Activated naive CD8-positive, alpha-beta T cell treated with anti-CD3 and anti-CD28 coated beads, Interleukin-2, amount 50 U/mL, for 24 hours (primary cell): ENCODE measurements at places on chromosomes 2 and 18.

- no peak for DNase-seq
Measured at GRCh38 chr2:152297715-152298114, 37.3 kb upstream of the FMNL2 start.

DNA sequence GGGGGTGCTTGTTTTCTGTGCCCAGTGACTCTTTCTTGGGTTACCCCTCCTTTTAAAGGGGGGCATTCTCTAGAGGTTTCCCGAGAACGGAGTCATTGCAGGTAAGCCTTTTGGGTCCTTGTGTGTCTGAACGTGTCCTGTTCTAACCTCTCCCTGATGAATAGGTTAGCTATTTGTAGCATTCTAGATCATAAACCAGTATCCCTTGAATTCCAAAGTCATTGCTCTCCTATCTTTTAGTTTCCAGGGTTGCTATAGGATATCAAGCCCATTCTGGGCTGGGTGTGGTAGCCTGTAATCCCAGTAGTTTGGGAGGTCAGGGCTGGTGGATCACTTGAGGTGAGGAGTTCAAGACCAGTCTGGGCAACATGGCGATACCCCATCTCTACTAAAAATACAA, 65.9 kb upstream of the YWHAQ start:
- no peak for DNase-seq

GRCh38 chr18:8793445-8794155, 88.2 kb downstream of the MTCL1 start:
- no peak for DNase-seq

GRCh38 chr2:194327196-194327888, 1329.7 kb upstream of the SLC39A10 start:
- no peak for DNase-seq

DNA sequence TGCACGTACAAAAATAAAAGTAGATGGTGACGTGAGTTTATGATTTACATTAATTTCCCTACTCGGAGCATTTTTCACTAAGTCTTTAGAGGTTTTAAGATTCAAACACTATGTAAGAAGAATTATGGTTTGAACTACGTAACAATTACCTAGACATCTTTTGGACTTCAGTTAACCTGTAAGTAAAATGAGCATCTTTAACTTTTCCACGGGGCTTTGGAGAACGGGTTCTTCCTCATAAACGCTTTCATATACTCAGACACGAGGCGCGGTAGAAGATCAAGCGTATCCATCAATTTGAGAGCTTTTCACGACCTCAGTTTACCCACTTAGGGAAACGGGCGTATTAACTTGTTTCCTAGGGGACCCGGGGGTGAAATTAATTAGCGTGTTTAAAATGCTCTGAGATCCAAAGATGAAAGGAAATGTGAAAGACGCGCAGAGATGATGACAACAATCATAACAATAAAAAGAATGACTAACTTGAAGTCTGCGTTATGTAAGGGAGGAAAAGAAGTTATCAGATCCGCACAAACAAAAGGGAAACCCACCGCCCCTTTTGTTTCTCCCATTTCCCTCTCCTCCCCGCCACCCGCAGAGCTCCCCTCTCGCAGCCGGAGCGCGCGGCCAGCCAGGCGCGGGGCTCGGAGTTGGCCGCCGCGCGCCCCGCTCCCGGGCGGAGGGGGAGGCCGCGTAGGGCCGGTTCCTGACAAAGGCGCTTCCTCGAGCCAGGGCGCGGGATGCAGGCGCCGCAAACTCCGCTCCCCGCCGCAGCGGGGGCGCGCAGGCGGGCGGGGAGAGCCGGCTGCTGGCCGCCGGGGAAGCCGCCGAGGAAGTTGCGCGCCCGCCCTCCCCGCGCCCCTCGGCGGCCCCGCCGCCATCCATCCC, 807 bp downstream of the PELI1 start:
- peak; percentile 34 for DNase-seq

GRCh38 chr2:239321596-239322415, 79.0 kb downstream of the HDAC4 start:
- peak; percentile 74 for DNase-seq

DNA sequence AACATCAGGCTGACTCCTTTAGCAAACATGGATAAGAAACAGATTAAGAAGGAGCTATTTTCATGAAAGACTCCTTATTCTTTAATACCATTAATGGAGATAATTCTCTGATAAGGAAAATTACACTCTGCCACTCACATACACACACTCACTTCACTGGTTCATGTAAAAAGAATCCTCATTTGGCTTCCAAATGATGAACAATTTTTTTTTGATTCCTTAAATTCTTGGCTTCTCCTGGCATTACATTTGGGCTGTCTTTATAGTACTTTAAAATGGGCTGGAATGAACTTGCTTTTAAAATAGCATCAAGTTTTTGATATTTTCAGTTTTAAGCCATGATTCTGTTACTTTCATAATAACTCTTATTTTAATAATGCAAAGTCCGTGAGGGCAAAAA, 328.6 kb downstream of the SLC8A1 start:
- no peak for DNase-seq

DNA sequence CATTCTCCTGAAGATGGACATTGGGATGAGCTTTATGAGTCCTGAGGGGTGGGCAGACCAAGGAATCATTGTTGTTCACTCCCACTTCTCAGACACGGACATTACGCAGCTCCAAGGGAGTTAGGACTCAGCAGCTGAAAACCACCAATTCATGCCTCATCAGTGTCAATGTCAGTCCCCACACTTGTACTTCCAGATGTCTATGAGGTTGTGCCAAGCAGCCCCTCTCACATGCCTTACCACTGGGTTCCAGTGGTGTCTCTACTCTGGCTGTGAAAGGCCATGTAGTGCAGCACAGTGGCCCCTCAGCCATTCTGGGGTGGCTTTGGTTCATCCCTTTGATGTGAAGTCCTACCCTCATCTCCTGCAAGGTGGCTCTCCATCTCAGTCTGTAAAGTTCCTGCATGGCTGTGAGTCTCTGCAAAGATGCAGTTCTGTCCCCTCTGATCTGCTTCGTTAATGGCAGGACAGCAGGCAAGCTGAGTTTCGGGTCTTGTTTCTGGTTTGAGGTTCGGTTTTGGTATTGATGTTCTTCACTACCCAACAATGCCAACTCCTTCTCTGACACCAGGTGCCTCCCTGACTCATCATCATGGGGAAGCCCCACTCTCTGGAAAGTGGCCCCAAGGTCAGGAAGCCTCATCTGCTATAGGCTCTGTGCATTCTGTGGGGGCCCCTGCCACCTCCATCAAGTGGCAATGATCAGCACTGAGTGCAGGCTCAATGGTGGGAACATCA, 14.0 kb upstream of the COL6A3 start:
- peak; percentile 83 for DNase-seq

DNA sequence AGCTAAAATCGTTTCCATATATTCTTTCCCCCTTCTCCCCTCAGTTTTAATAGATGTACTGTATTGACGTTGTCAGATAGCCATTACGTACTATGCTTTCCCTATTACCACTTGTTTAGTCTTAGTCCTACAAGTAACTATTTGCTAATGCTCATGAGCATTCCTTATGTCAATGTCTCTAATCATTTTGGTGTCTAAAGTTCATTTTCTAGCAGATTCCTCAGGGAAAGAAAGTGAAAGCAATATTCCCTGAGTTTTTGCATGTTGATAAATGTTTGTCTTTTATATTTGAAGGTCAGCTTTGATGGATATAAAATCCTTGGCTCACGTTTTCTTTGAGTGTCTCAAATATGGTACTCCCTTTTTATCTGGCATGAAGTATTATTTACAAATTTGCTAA, 253.3 kb upstream of the STON1 start:
- no peak for DNase-seq

- DNase-seq, result no peak
Measured at GRCh38 chr2:232437195-232437571, 18.8 kb upstream of the ALPI start.

DNA sequence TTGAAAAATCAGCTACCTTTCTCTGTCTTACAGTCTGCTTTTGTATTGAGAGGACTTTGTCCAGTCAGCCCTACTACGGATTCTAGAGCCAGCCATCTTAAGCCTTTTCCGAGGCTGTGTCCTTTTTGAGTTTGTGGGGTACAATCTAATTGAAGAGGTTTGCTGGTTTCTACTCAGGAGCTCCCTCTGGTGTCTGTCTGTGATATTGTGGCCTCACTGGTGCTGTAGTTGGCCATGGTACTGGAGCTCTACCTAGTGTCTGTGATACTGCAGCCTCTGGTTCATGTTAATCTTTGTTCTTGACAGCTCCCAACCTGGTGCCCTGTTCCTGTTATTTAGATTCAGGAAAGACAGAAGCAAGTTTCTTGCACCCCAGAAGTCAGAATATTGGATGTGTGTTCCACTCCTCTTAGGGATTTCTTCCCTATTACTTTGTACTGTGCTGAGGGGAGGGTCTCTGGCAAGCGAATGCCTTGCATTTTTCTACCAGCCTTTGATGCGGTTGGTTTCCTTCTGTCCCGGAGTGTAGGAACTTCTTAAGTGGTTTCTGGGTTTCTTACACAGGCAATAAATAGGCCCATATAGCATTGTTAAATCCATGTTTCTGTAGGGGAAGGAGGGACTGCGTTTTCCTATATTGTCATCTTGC, 78.5 kb downstream of the ACSL3 start:
- peak; percentile 68 for DNase-seq

- DNase-seq, result no peak
Measured at GRCh38 chr2:5766056-5766455, 73.9 kb downstream of the SOX11 start.

DNA sequence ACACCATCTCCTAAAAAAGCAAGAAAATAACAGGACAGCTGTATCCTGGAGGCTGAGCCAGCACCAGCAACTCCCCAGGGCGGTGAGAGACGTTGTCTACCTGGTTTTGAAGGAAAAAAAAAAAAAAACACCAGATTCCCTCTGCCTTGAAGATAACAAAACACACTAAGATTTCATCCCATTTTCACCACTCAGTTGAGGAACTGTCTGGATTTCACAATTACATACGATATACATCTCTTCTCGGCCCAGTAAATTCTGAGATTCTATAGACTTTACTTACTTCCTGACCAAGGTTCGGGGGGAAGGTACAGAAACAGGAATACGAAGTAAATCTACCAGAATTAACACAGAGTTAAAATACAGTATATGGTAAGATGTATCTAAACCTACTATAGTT, 8.5 kb downstream of the ZNF516 start:
- DNase-seq, result no peak

GRCh38 chr18:49850636-49851035, 37.3 kb upstream of the ACAA2 start:
- DNase-seq, result no peak

DNA sequence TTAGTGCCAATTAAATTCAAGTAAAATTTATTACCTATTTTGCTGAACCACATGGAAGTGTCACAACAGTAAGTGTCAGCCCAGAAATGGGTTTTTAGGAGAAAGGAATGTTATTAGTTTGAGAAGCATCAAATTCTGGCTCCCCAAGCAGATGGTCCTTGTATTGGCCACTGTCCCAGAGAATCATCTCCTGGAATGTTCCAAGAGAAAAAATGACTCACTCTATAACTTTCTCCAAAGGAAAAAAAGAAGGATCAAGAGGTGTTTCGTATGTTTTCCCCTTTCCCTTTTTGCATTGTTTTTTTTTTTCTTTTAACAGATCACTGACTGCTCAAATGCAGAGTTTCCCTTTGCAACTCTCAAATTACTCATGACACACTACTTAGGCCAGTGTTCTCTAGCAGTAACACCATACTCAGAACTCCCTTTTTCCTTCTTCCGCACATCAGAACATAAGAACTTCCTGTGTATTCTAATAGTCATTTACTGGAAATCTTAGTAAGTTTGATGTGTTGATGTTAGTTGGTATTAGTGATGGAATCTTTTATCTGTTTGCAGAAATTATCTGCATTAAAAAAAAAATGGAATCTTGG, 390.3 kb downstream of the GPD2 start:
- no peak for DNase-seq

DNA sequence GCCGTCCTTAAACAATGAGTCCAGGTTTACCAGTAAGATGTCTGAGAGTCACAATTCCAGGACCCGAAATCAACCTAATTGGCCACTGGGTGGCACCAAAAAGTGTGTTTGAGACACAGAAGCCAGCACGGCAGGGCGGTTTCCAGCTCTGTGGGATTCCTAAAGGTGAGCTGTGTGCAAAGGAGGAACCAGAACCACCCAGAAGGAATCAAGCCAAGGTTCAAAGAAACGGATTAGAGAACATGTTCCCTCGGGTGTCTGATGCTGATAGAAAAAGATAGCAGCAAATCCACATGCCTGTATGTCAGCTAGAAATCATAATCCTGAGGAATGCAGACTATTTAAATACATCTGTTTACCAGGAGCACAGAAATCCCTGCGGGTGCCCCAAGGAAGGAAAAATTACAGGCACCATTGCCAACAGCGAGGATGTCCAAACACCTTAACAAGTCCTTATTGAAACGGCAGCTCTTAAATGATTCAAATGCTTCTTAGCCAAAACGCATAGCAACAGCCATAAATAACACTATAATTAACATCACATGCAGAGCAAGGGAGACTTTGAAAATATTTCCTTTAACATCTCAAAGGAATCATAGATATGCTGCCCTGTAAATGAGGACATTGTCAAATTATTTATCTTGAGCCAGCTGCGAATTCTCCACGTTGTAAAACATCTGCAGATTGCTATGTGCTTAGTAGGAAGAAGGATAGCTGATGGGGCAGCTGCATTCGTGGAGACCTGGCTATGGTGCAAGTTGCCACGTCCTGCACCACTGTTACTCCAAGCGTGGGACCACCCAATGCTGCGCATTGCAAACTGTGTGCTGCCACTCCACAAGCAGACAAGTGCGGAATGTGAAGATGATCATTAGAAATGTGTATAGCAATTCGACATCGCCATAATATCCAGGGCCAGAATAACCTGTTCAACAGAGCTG, 318.7 kb upstream of the NCKAP5 start:
- peak; percentile 42 for DNase-seq

DNA sequence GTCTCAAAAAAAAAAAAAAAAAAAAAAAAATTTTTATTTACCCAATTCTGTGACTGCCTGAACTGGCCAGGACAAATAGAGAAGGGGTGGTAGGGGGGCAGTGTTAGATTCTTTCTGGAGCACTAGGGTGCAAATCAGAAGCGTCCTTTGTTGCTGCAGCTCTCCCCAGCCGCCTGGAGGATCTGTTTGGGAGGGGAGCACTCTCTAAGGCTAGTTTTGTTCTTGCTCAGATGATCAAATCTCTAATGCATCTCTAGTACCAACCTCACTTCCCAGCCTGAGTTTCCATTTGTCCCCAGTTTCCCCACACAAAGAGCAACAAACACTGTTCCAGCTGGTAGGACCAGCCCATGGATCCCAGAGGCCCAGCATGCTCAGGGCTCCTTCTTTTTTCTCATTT, 83.0 kb downstream of the GBX2 start:
- DNase-seq, result no peak

- peak; percentile 53 for DNase-seq
Measured at GRCh38 chr2:101330253-101330933, 21.9 kb upstream of the RNF149 start.

GRCh38 chr18:61323951-61324350, 9.3 kb upstream of the CDH20 start:
- no peak for DNase-seq

GRCh38 chr18:23719634-23720201, 30.5 kb downstream of the LAMA3 start:
- DNase-seq, result no peak

- no peak for DNase-seq
Measured at GRCh38 chr2:218722419-218722818, 11.8 kb downstream of the TTLL4 start.

- DNase-seq, result no peak
Measured at GRCh38 chr2:3611589-3611988, 16.7 kb downstream of the COLEC11 start.

GRCh38 chr18:54830260-54830659, 2.0 kb downstream of the RAB27B start:
- no peak for DNase-seq
